ENCODE measurements at places on chromosomes 5 and 9.

- DNase-seq: no peak
Measured at GRCh38 chr9:33407061-33407460, 4.7 kb upstream of the AQP7 start.

DNA sequence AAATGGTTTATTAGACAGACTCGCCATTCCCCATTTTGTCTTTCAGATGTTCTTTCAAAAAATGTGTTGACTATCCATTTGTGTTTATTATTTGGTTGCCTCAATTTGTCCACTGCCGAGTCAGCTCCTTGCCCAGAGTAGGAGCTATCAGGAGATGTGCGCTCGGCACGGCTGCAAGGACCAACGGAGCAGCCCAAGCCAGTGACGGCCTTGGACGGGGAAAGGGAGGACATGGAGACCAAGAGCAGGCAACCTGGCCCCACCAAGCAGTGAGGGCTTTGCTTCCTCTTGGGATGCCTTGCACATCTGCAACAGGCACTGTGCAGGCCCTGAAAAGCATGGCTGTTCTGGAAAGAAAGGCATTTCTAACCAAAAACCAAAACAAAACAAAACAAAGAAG, 69.8 kb downstream of the DEPDC1B start:
- no peak for DNase-seq

DNA sequence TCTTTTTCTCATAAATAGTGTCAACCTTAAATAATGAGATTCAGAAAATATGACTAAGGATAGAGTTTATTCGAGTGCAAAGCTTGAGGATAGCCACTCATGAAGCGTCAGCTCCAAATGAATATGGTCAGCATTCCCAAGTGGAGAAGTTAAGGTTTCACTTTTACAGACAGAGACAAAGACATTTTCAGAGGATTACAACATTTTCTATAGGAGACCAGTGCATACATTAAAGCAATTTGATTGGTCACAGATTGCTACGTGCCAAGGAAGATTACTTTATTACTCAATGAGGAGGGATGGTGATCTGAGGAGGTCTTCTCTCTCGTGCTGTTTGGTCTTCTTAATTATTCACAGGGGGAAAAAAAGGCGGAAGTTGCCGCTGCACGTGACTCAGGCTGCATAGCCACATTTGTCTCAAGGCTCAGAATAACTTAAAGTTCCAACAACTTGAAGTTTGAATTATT, 60.1 kb upstream of the SPATA31C2 start:
- DNase-seq: no peak

GRCh38 chr9:127873886-127874285, 3.6 kb downstream of the AK1 start:
- DNase-seq: no peak

GRCh38 chr5:44402084-44402483, 12.9 kb upstream of the FGF10 start:
- DNase-seq: no peak

DNA sequence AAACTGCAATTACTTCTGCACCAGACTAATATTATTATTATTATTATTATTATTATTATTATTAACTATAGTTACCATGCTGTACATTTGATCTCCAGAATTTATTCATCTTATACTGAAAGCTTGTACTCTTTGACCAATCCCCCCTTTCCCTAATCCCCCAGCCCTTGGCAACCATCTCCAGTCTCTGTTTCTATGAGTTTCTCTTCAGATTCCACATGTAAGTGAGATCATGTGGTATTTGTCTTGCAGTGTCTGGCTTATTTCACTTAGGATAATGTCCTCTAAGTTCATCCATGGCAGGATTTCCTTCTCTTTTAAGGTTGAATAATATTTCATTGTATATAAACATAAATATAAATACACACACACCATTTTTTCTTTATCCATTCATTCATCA, 287.0 kb upstream of the DAB2 start:
- no peak for DNase-seq

GRCh38 chr5:108028412-108028811, 353.5 kb downstream of the FBXL17 start:
- DNase-seq: no peak

Measured in naive B cell (primary cell).